CD4-positive, alpha-beta T cell treated with Interferon alpha-2 for 1 hour (primary cell): ENCODE measurements at places on chromosomes 4 and X.

GRCh38 chr4:47210828-47211227 is 179.5 kb downstream of the GABRB1 start:
- no peak for DNase-seq

GRCh38 chr4:36064117-36064516 is 180.2 kb downstream of the ARAP2 start:
- no peak for DNase-seq

- peak; percentile 5 for DNase-seq
Measured at GRCh38 chr4:43132010-43132582, 239.6 kb downstream of the GRXCR1 start.

DNA sequence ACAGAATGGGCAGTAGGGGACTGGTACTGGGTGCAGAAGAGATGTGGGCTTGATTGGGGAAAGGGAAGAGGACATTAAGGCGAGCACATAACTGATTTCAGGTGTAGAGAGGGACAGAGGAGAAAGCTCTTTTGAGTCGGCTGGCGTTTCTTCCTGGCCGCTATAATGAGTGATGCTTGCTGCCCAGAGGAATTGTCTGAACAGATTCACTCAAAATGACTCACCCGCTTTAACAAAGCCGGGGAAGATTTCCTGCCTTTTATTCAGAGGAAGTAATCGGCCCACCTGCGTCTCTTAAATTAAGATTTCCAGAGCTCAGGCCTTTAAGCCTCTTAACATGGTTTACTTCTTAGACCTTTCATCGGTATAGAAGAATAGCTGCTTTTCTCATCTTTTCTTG is 102.1 kb upstream of the AP1S2 start:
- DNase-seq = no peak

DNA sequence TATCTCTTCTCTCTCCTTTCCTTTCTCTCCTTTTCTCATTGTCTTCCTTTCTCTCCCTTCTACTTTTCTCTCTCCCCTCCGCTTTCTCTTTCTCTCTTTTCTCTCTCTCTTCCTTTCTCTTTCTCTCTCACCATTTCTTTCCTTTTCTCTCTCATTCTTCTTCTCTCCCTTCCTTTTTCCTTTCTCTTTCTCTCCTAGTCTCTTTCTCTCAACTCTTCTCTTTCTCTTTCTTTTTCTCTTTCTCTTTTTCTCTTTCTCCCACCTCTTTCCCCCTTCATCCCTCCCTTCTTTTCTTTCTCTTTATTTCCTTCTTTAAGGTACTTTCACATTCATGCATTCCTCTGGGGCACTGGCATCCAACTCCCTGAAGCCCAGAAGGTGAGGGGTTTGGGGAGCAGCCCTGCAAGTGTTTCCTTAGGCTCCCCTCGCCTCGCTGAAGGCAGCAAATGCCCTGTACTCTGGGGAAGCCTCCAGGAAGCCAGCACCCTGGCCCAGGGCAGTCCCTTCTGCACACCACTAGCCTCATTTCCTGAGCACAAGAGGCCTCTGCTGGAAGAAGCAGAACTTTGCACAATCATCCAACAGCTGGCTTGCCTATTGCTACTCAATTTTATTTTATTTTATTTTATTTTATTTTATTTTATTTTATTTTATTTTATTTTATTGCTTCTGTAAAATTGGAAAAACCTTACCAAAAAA is 124.2 kb downstream of the NFKB1 start:
- peak; percentile 75 for DNase-seq

DNA sequence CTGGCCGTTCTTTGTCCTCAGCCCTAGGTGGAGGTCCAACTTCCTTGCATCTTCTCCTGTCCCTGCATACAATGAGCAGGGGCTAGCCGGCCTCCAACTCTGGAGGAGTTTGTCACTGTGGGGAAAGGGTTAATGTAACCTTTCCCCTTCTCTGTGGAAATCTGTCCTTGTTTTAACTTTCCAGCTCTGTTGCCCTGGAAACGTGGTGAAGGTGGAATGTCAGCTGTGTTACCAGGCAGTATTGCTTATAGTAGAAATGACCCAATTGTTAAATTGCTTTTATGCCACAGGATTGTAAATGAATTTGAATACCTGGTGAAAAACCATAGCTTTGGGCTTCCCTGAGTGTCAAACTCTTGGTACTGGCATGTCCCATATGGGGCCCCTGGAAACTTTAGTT is 131.6 kb upstream of the SCML1 start:
- DNase-seq = no peak

- no peak for DNase-seq
Measured at GRCh38 chr4:44326741-44327140, 121.9 kb downstream of the KCTD8 start.

- no peak for DNase-seq
Measured at GRCh38 chr4:78768452-78769180, 7.5 kb upstream of the BMP2K start.

GRCh38 chr4:88610771-88611170 is 18.5 kb downstream of the HERC3 start:
- DNase-seq = no peak

- DNase-seq = no peak
Measured at GRCh38 chrX:115579327-115579726, 18.4 kb downstream of the PLS3 start.

GRCh38 chrX:120457766-120458180 is 11.3 kb downstream of the LAMP2 start:
- no peak for DNase-seq

GRCh38 chr4:33512397-33512796 is 2731.9 kb downstream of the ARAP2 start:
- DNase-seq = no peak

DNA sequence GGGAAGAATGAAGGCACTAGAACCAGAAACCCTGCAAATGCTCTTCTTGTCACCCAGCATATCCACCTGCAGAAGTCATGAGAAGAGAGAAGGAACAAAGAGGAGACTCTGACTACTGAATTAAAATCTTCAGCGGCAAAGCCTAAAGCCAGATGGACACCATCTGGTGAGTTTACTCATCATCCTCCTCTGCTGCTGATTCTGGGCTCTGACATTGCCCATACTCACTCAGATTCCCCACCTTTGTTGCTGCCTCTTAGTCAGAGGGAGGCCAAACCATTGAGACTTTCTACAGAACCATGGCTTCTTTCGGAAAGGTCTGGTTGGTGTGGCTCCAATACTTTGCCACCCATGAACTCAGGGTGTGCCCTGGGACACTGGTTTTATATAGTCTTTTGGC is 181.7 kb downstream of the AR start:
- DNase-seq = no peak

GRCh38 chr4:24968992-24969391 is 56.1 kb upstream of the CCDC149 start:
- DNase-seq = no peak

- DNase-seq = no peak
Measured at GRCh38 chr4:138851391-138852335, 163.9 kb upstream of the NOCT start.

GRCh38 chrX:20399728-20400414 is 133.2 kb upstream of the RPS6KA3 start:
- DNase-seq = no peak

- DNase-seq = peak; percentile 18
Measured at GRCh38 chrX:78327370-78328086, at the start of gene CYSLTR1. CYSLTR1 (minus strand) TSS chrX:78327611; CDS start chrX:78273746, 53,865 bp downstream.

DNA sequence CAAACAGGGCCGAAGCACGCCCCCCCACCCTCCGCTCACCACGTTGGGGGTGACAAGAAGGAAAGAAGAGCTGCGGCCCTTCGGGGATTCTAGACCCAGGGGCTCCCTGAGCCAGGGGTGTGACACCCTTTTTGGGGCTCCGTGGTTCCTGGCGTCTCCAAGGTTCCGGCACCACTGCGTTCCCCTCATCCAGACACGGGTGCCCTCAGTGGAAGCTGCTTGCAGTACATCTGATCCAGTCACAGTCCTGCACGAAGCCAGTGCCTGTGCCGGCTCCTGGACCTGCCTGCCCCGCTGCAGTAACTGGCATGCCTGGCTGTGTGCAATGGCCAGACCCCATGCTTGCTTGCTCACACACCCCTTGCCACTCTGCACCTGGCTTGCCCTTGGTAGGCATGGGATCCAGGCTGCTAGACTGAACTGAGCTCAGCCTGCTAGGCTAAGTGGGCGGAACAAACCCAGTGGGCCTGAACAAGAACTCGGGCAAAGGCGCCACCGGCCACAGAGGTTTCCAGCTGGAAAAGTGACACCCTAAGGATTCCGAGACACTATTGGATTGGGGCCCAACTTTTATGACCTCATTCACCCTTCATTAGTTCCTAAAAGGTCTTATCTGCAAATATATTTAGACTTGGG is 420.4 kb upstream of the AGA start:
- no peak for DNase-seq

DNA sequence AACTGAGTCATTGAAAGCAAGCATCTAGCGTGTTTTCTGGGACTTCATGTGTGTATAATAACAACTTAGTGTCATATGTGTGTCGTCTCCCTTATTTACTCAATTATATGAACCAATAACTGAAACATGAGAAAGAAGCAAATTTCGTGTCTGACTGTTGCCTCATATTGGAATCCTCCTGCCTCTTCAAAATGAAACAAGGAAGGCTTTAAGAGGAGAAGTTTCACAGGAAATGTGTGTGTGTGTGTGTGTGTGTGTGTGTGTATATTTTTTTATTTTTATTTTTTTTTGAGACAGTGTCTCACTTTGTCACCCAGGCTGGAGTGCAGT is 145.8 kb upstream of the SFRP2 start:
- DNase-seq = no peak

DNA sequence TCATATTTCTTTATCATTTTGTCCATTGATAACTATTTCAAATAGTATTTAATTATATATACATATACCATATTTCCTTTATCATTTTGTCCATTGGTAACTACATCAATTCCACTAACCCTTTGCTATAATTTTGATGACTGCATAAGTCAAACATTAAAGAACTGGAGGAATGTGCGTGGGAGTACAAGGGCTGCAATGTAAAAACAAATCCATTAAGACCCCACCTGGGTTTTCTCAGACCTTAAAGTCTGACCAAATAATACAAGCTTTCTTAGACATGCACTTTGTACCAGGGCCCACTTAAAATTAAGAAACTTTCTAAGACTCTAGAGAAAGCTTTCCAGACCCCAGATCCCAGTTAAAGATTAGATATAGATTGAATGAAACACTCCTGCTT is 1622.4 kb upstream of the PCDH10 start:
- no peak for DNase-seq

DNA sequence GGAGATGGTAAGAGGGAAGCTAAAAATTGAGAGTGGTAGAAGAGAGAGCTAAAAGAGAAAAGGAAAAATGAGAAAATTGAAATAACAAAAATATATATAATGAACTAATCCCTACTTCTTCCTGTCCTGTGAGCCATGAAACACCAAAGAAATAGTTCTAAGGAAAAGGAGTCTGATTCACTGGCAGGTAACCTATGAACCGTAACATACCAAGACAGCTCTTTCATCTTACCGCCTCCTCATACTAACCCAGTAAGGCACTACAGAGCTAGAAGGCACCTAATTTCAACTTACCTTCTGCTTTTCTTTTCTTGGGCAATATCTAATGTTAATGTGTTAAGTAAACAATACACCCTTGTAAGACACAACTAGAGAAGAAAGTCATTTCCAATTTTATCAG is 297.7 kb upstream of the DIAPH2 start:
- DNase-seq = no peak

DNA sequence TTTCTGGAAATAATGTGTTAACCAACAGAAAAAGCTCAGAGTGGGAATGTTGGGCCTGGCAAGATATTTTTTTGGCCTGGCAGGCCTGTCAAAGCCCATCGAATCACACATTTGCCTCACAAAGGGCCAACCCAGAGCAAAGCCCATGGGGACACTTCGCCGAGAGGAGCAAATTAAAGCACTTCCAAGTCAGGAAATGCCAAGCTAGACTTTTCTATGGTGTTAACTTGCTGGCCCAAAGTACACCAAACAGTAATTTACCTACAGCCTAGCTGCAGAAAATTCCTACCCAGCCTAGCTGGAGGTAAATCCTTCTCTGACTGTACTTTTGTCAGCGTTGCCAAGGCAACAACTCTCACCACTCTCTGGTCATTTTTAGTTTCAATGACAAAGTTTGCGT is 288.6 kb upstream of the LDB2 start:
- DNase-seq = no peak

- no peak for DNase-seq
Measured at GRCh38 chr4:149493492-149493891, 322.2 kb downstream of the IQCM start.

DNA sequence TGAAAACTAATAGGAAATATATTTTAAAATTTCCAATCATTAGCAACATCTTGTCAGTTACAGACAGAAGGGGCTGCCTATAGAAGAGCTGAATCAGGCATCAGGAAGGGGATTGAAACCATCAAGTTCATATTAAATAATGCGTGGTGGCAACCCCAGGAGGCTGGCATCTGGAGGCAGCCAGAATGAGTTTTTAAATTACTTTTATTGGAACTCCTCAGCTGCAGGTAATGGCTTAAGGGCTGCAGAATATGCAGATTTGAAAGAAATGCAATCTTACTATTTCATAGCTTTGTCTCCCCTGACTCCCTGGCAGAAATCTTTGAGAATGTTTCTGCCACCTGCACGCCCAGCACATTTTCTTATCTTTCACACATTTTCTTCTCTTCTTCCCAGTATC is 711.6 kb downstream of the PCDH19 start:
- DNase-seq = no peak

DNA sequence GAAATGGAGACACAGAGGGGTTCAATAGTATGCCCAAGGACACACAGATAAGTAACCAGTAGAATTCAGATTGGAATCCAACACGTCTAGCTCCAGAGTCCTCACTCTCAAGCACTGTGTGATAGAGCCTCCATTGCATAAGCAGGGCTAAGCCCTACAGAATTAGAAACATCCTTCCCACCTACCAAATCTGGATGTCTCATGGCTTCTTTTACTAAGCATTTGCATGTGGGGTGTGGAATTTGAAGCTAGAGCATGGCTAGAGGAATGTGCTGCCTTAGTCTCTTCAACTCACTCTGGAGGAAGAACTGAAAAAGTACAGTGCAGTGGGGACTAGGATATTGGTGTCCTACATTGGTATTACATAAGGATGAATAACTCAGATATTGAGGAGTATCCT is 119.4 kb downstream of the MFAP3L start:
- DNase-seq = no peak

DNA sequence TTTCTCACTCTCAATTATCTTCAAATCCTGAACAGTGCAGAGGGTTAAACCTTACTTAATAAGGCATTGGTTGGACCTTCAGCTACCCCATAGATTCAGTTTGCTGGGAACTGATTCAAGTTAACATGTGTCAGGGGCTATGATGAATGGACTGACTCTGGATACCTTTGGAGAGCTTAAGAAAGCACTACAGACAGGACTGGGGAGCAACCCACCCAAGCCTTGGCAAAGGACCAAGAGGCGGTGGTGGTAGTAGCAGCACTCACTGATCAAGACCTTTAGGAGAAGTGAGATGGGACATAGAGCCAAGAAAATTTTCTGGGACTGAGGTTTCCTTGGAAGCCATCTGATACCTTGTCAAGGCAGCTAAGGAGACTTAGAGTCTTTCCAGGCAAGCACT is 43.0 kb upstream of the TAPT1 start:
- no peak for DNase-seq

- no peak for DNase-seq
Measured at GRCh38 chrX:11105080-11105479, 6.1 kb upstream of the HCCS start.

GRCh38 chr4:157052429-157053040 is 23.4 kb upstream of the GLRB start:
- no peak for DNase-seq

- DNase-seq = no peak
Measured at GRCh38 chr4:52248820-52249219, 197.7 kb downstream of the SPATA18 start.

GRCh38 chr4:150106886-150107285 is 28.6 kb downstream of the DCLK2 start:
- DNase-seq = no peak

GRCh38 chr4:15054541-15054940 is 52.3 kb downstream of the CPEB2 start:
- no peak for DNase-seq

- DNase-seq = no peak
Measured at GRCh38 chr4:66284991-66285451, 614.7 kb upstream of the EPHA5 start.
